ENCODE measurements at places on chromosomes 3 and 15.

GRCh38 chr3:46186471-46187340 lies 21.4 kb downstream of the CCR1 start:
- DNase-seq: no peak

GRCh38 chr3:10627884-10628572 lies 122.6 kb upstream of the ATP2B2 start:
- no peak for DNase-seq

- DNase-seq: peak; percentile 33
Measured at GRCh38 chr3:188624384-188624783, 470.4 kb downstream of the LPP start.

- DNase-seq: no peak
Measured at GRCh38 chr3:194757647-194758061, 72.0 kb downstream of the FAM43A start.

DNA sequence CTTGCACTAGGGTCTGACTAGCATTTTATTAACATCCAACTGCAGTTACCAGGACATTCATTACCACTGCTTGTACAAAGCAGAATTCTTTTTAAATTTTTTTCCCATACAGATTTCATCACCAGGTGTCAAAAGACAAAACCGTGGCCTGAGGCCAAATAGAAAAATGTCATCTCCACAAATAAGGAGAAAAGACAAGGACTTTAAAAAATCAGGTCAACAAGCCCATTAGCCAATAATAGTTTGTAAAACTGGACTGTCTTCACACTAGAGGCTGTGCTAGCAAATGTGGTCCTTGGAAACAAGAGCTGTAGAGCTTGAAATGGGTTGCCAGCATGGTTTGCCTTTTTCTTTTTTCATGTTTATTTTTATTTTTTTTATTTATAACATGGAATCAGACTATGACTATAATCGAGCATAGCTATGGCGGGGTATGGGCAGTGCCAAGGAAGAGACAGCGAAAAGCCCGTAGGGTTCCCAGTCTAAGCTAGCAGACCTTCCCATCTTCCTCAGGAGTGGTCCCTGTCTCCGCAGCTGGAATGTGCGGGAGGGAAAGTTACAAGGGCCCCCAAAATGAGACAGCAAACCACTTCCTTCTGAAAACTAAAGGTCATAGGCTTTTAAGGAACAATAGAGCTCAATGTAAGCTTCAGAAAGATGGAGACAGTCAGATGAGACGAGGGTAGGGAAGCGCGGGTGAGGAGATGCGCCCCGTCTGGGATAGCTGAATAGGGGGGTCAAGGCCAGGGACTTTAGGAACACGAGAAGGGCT lies 1.5 kb downstream of the PTPN9 start:
- no peak for DNase-seq

Measured in astrocyte (in vitro differentiated cells and primary cell).